Peyer's patch (tissue), 4 donors: ENCODE measurements at places on chromosomes 4 and X. TPM values are rescaled to one million over a fixed set of nuclear protein-coding genes. Genes with fewer than 3 reads are reported as not detected.

- H3K27ac ChIP-seq = peak overlapping the region; percentile 9
- no peak overlapping the region for H3K4me3 ChIP-seq
- DNase-seq = no peak
- H3K27me3 ChIP-seq = no peaks in the 10 kb centered on the region
Measured at GRCh38 chr4:184331268-184331995, 113.8 kb upstream of the ENPP6 start.

DNA sequence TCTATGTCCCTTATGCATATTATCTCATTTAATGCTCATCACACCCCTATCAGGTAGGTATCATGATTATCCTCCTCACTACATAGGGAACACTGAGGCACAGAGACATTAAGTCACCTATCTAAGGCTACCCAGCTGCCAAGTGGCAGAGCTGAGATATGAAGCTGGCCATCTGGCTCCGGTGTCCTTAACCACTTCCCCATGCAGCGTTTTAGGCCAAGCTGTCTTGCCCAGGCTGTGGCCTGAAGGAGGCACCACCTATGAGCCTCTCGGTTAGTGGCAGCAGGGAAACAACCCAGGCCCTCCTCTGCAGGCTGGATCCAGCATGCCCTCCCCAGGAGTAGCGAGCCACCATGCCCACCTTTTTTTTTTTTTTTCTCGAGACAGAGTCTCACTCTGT is 16.3 kb downstream of the PJA1 start:
- H3K36me3 ChIP-seq = no peaks in the 10 kb centered on the region
- no peak overlapping the region for H3K4me3 ChIP-seq
- H3K27ac ChIP-seq = no peak overlapping the region
- no peak for DNase-seq
- no peaks in the 10 kb centered on the region for H3K4me1 ChIP-seq

DNA sequence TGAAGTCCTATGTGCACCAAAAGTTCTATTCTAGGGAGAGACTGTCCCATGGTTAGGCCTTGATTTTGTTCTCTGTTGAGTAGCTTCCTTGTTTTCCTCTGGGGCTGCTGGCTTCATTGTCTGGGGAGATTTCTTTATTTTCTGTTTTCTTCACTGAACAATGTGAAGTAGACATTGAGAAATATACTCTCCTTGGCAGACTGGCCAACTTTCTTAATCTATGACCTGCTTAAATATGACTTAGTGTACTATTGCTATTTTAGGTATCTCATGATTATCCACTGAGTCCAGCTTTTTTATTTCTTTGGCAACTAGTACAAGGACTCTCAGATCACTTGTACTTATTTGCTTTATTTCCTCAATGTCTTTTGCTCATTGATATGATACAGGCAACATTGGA is 1594.6 kb downstream of the ARAP2 start:
- no peak overlapping the region for H3K4me3 ChIP-seq
- H3K27me3 ChIP-seq = no peaks in the 10 kb centered on the region
- H3K27ac ChIP-seq = no peak overlapping the region
- no peaks in the 10 kb centered on the region for H3K36me3 ChIP-seq
- no peak for DNase-seq
- no peaks in the 10 kb centered on the region for H3K4me1 ChIP-seq

The WDR19 gene
- 15.7 TPM for total RNA-seq

The IGSF1 gene
- total RNA-seq = not detected

The TEC gene
- total RNA-seq = 12.4 TPM

The PLP1 gene
- total RNA-seq = 12.4 TPM

The IL21 gene
- total RNA-seq = not detected

The FHDC1 gene
- total RNA-seq = 23.6 TPM

The PCDH10 gene
- 0.27 TPM for total RNA-seq
